ENCODE measurements at places on chromosomes 12 and 14. TPM values are rescaled to one million over a fixed set of nuclear protein-coding genes. Genes with fewer than 3 reads are reported as not detected.

The TAS2R19 gene
- total RNA-seq, result 3.5 TPM

The INHBC gene
- total RNA-seq, result not detected

- DNase-seq, result no peak
Measured at GRCh38 chr14:77109656-77110055, 11.6 kb downstream of the CIPC start.

DNA sequence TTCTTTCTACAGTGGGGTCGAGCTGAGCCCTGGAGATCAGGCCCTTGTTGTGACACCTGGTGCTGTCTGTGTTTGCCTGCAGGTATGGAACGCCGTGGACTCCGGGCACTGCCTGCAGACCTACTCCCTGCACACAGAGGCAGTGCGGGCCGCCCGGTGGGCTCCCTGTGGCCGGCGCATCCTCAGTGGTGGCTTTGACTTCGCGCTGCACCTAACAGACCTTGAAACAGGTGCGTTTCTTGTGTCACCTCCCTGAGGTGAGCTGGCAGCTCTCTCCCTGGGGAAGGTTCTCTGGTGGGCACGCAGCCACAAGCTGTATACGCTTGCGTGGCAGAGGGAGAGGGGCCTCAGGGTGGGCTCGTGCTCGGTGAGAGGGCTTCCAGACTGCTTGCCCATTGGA is 119.3 kb downstream of the BEGAIN start:
- DNase-seq, result no peak

- no peak for DNase-seq
Measured at GRCh38 chr12:117171499-117172162, 18.6 kb downstream of the FBXO21 start.

DNA sequence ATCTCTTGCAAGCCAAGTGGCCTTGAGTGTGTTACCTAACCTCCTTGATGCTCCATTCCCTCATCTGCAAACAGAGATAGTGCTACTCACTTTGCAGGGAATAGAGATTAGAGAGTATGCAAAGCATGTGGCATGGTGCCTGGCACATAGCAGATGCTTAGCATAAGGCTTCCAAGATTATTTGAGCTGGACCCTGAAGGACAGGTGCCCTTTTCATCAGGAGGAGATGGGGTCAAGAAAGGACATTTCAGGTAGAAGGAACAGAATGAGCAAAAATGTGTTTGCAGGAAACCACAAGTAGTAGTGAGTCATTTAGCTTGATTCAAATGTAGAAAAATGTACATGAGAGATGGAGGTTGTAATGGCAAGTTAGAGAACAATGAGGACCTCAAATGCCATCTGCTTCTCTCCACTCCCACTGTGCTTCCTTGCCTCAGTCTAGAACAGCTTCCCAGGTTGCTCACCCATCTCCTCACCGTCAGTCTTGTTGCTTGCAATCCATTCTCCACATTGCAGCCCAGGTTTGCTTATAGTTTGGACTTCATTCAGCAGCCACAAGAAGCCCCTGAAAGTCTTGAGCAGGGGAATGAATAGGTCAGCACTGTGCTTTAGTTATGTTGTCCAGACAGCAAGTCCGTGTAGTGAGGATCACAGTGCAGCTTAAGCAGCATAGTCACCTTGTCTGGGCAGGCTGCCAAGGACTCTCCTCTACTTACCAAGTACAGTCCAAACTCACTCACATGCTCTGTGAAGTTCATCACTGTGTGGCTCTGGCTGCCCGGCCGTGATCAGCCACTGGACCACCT is 536.3 kb upstream of the CCDC196 start:
- DNase-seq, result no peak
